NCI-H446 treated with DMSO at 0.1 percent for 48 hours (cell line): ENCODE measurements at places on chromosomes 6 and 20.

GRCh38 chr6:87655824-87656223 lies 46.2 kb downstream of the AKIRIN2 start:
- no peak for DNase-seq

DNA sequence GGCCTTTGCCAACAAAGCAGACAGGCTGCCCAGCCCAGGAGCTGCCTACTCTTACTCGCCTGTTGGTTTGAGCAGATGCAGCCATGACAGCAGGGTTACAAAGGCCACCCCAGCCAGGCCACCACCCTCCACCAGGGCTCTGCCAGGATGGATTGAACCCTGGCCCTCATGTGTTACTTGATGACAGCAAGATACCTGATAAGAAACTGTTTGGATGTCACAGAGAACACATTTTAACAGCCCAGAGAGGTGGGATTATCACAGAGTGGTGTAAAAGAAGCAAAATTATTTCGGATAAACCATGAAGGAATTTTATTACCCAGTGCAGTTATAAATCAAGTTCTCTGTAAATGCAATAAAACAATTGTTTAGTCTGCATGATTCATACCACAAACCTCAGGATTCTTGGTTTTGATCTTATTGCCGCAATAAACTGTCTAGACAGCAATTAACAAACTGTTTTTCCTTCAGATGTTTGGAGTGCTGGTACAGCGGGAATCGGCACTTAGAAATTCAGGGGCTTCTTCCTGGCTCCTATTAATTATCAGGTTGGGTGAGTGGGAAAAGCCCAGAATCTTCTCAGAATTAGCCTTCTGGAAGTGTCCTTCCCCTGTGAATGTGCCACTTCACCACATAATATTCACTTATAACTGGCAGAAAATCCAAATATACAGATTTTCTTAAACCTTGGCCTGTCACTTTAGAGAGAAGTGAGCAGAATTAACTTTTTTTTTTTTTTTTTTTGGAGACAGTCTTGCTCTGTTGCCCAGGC lies 58.0 kb upstream of the SALL4 start:
- no peak for DNase-seq

GRCh38 chr6:18022398-18023231 lies 35.2 kb upstream of the KIF13A start:
- peak; percentile 28 for DNase-seq

DNA sequence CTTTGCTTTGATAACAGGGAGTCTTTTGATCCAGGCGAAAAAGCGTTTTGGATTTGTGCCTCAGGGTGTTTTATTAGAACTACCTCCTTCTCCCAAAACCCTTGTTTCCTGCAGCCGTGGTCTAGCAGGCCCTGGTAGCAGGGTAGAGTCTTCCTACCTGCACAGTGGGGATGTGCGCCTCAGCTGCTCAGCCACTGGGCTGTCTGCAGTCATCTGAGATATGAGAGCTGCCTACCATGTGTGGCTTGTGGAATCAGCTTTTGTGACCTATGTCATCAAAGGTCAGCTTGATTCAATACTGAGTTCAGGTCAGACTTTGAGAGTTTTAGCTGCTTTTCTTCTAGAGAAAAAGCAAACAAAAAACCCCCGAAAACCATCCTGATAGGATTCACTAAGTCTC lies 279.5 kb downstream of the CLIC5 start:
- no peak for DNase-seq

GRCh38 chr20:37901240-37901639 lies 1.7 kb upstream of the VSTM2L start:
- no peak for DNase-seq

DNA sequence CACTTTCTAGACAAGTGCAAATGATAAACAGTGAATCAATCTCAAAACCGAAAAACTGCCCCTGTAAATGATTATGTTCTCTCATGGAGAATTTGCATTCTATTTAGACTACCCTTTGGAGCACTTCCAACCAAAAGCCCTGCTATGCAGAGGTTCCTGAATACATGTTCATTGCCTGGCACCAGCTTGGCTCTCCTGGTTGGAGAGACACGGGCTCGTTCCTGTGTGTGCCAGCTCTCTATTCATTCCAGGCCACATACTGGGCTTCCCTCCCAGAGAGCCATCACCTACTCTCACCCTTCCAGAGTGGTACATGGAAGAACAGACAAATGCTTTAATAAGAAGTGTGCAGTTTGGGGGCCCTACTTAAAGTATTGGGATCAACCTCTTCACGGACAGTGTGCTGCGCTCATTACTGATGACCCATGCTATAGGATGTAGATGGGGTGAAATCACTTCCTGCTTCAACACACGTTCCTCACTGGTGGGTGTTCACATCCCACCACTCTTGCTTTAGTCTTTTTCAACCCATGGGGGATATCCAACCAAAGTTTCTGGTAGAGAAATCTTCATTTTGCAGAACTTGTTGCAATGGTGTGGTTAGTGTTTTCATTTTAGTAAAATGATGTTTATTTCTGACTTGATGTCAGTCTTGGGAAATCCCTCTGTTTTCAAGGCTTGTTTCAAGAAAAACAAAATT lies 38.5 kb upstream of the NAA20 start:
- DNase-seq, result no peak

DNA sequence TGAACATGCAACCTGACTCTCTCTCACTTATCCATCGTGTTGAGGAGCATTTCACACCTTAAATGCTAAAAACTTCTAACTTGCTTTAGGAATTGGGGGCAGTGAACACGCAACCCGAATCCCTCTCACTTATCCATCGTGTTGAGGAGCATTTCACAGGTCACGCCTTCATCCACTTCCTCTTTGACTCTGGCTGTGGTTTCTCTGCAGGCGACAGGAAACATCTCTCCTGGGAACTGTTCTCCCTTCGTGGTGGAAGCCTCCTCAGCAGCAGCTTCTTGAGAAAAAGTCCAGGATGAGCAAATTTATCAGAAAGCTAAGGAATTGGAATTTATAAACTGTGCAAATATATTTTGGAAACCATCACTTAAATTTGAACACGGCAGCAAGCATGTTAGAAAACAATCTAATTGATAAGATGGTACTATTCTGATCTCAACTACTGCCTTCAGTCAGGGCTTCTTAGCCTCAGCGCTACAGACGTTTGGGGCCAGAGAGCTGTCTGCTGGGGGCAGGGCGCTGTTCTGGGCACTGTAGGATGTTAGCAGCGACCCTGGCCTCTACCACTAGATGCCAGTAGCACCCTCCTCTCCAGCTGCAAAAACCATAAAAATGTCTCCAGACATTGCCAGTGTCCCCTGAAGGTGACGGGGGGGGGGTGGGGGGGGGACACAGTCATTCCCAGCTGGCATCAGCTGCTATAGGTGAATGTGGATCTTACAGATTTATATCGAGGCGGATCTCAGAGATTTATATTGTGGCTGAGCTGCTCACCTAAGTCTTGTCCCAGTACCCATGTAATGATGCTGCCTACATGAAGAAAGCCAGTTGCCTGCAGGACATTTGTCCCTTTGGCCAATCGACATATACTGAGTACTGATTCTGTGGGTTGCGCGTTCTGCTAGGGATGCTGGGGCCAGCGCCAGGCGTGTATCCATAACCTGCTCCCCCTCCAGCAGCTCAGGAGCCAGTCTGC lies 26.2 kb downstream of the CTCFL start:
- no peak for DNase-seq
